ENCODE measurements at places on chromosomes 1 and 21.

DNA sequence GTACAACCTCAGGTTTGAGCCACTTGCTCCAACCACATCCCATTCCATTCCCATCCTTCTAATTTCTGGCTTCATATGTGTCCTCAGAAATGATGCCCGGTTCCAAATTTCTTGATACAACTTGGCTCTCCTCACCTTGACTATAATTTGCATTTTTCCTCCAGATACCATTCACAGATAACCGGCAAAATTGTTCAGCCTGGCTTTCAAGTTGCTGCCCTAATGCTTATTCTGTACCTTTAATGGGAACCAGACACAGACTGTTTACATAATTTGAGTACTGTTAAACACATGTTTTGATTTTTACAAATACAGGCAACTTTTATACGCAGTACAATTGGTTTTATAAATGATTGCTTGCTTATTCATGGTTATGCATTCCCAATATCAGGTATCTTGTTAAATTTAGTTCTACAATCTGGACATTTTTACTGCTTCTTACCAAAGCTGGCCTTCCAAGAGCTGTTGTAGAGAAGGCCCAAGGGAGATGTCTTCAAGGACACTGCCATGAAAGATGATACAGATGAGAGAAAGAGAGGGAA lies 649.5 kb upstream of the CAMK1G start:
- no peak for DNase-seq

DNA sequence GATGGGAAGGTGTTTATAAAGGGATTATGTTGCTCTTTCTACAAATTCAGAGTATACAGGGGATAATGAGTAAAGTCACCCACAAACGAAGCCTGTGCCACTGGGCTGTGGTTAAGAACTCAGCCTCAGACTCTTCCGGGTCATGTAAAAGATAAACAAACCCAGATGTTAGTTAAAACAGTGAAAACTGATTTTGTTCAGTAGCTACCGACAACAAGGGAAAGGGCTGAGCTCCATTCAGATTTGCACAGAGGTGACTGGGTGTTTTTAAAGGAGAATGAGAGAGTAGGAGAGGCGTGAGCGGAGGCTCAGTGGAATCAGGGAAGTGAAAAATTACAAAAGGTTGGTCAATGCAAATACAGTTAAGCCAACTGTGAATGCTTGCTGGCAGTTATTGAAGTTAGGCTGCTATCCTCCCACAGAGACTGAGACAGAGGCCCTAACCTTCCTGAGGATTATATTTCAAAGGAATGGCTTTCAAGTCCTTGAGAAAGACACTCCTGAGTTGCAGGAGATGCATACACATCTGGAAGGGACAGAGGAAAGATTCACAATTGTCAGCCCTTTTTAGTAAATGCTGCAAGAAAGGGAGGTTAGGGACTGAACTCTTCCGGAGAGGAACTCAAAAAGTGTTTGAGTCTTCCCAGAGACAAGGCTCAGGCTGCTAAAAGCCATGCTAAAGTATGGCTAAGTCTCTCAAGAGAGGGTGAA lies 29.9 kb upstream of the SAMD13 start:
- DNase-seq: no peak

DNA sequence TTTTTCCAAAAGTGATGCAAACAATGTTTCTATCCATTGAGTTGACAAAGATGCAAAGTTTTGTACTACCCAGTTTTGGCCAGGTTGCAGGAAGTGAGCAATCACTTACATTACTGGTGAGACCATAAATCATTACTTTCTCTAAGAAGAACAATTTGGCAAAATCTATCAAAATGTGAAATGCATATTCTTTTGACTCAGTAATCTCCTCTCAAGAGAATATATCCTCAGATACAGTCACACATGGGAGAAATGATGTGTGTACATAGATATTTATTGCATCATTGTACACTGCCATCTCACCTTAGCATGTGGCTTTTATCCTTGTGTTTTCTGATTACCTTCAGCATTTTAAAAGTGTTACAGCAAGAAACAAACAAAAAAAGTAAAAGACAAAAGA lies 52.4 kb upstream of the FMO3 start:
- DNase-seq: no peak

GRCh38 chr1:186831168-186831567 lies 2.4 kb downstream of the PLA2G4A start:
- DNase-seq: no peak

DNA sequence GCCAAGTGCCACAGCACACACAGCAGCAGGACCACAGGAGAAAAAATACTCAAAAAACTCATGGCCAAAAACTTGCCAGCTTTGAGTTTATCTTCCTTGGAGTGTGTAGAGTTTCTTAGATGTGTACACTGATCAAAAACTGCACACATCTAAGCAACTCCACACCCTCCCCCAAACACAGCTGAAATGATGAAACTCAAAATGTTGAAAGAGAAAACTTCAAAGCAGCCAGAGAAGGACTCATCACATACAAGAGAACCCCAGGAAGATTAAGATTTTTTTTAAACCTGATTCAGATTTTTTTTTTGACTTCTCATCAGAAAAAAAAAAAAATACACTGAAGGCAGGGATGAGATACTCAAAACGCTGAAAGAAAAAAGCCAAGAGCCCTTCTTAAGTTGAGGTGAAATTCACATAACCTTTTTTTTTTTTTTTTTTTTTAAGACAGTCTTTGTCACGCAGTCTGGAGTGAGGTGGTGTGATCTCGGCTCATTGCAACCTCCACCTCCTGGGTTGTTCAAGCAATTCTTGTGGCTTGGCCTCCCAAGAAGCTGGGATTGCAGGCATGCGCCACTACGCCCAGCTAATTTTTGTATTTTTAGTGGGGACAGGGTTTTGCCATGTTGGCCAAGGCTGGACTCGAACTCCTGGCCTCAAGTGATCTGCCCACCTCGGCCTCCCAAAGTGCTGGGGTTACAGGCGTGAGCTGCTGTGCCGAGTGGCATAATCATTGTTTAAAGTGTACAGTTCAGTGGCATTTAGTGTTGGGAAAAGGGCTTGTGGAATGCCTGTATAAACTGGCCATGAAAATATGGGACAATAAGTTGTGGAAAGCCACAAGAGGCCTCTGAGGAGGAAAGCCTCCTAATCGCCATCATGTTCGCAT lies 20.9 kb upstream of the PDXK start:
- no peak for DNase-seq

- DNase-seq: no peak
These were observed 111.8 kb downstream of the FGGY start for GRCh38 chr1:59408608-59409240.

- DNase-seq: no peak
These were observed 182.7 kb downstream of the GRIK3 start for GRCh38 chr1:36851595-36851994.

DNA sequence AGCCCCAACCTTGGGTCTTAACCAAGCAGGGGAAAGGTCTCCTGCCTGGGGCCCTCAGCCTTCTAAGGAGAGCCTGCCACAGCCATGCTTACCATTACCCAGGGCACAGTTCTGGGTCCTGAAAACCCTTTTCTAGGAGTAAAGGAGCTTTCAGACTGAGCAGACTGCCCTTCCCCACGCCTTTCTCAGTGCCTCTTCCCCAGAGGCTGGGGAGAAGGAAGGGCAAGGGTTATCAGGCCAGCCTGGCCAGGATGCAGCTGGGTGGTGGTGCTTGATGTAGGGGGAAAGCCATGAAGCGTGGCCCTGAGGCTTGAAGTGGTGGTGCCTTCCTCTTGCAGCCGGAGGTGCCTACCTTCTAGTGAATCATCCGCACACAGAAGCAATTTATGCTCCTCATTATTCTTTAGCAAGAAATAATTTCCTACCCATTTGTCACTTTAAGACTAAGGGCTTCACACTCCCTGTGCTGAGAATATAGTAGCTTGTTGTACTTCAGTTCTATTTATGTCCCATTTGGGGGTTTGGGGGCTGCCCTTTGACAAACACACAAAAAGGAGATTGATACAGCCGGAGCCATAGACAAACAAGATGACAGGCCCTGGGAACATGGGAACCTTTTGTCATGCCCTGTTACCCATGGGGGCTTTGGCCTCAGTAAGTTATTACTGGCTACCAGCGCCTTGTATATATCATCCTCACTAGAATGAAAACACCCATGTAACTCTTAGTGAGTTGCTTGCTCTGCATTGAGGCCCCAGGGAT lies 40.7 kb downstream of the MAN1C1 start:
- DNase-seq: no peak

GRCh38 chr1:10383630-10384029 lies 15.2 kb upstream of the PGD start:
- no peak for DNase-seq

DNA sequence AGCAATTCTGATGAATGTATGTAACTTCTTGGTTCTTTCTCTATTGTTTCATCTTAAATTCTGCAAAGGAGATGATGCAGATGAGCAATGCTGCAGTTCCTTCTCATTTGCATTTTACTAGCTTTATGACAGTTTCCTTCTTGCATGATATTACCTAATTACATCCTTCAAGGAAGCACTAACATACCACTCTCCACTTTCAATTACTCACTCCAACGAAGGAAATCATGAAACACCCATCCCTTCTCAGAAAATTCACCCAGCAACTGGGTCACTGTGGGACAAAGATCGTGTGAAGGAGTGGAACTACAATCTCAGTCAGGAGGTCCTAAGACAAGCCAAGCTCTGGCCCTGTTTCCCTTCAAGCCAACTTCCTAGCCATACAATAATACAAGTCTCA lies 142.3 kb downstream of the CHD1L start:
- DNase-seq: no peak

DNA sequence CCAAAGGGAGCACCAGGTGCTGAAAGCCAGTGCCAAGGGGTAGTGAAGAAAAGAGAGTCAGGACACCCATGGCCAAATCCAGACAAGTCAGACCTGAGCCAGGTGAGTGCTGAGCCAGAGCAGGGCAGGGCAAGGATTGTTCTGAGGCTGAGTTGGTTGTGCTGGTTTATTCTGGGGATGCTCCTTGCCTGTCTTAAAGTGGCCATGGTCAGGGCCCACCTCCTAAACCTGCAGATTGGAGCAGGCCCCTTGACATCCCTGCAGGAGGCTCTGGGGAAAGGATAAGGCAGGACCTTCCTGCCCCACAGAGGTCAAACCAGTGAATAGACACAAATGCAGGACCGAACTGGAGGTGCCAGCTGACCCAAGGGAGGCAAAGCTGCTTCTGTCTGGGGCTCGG lies 138.4 kb downstream of the HIVEP3 start:
- no peak for DNase-seq

DNA sequence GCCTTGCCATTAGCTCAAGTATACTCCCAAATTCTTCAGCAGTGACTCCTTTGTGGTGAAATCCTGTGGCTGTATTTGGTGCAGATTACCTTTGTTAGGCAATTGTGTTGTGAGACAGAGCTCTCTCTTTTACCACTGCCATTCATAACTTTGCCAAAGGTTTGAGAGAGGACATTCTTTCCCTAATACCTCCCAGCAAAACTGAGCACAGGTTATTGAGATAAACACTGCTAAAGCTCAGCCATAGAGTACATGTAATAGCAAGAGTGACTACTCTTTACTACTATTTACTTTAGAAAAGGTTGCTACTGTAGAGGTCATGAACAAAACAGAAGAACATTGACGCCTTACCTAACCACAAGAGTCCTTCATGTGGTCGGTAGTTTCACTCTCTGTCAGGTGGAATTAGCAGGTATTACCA lies 514.0 kb upstream of the ADAMTS5 start:
- no peak for DNase-seq

DNA sequence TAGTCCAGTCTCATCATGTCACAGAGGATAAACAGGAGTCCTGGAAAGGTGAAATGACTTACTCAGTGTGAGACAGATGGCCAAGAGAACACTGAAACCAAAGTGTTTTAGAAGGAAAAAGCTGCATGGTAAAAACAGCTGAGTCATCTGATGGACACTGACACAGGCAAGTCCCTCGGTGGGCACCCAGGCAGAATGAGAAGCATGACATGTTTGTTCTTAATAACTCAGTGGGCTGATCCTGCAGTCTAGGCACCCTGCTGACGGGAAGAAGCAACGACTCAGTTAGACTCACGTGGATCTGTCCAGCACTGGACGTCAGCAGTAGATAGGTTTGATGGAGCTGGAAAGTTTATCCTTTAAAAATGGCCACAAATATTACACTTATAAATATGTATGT lies 116.9 kb downstream of the RGS7 start:
- DNase-seq: no peak

DNA sequence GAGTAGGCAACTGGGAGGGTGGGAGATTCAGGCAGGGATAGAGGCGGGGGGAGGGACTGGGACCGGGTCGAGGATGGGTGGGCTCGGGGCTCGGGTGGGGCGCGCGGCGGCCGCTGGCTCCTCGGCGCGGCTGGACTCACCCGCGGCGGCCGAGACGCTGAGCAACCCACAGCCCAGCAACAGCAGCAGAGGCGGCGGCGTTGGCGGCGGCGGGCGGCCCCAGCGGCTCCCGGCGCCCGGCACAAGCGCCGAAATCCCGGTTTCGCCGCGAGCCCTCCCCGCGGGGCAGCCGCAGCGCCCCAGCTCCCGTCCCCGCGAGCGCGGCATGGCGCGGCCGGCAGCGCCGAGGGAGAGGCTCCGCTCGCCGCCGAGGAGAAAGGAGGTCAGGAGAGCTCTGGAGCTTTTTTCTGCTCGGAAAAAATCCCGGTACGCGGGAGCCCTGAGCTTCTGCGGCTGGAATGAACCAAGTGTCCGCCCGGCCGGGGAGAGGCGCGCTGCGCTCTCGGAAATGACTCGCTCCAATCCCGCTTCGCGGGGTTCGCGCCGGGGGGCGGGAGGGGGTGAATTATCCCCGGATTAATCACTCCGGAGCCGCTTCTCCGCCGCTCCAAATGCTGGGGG lies at the start of gene CSMD2:
TSS of gene CSMD2 (minus strand) at position 460 of the 621 bp plus-strand sequence. CDS start at position 327, 133 bp downstream.
- no peak for DNase-seq
